ENCODE measurements at places on chromosomes 4 and X.

GRCh38 chr4:94582517-94582916 lies 130.8 kb downstream of the PDLIM5 start:
- no peak for DNase-seq

DNA sequence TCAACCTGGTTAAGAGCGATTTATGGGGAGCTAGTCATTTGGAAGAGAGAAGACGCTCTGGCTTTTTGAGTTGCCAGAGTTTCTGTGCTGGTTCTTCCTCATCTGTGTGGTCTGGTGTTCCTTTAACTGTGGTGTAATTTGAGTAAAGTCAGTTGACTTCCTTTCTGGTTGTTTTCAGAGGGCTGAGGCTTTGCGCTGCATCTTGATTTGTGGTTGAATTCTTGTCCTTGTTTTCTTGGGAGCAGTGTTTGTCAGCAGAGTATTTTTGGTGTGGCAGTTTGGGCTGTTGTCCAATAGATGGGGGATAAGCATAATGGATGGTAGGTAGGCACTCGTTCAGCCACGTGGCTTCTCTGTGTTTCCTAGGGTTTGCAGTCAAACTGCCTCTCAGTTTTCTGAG lies 2143.2 kb upstream of the TENM3 start:
- DNase-seq: no peak

DNA sequence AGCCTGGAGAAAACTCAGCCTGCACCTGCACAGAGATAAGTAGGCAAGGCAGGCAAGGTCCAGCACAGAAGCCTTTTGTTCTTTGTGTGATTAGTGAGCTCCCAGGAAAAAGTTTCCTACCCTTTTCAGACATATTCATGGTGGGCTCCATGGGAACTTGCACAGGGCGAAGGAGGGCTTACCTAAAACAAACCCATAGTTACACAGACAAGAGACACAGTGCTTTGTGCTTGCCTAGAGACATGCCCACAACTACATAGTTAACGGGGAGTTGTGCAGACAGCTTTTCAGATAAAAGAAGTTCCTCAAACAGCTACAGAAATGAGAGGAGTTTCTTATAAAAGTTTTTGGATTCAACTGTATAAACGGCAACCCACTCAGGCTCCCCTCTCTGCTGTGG lies 180.5 kb downstream of the GLUD2 start:
- no peak for DNase-seq

DNA sequence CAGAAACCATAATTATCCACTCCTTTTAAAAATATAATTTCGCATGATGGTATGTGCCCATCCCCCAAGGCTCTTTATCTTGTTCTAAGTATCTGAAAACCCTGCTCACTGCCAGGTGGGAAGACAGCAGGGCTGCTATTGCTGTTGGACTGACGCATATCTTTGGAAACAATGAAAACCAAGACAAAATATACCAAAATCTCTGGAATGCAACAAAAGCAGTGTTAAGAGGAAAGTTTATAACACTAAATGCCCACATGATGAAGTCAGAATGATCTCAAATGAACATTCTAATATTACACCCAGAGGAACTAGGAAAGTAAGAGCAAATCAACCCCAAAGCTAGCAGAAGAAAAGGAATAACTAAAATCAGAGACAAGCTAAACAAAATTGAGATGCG lies 162.0 kb downstream of the FAM47B start:
- no peak for DNase-seq

DNA sequence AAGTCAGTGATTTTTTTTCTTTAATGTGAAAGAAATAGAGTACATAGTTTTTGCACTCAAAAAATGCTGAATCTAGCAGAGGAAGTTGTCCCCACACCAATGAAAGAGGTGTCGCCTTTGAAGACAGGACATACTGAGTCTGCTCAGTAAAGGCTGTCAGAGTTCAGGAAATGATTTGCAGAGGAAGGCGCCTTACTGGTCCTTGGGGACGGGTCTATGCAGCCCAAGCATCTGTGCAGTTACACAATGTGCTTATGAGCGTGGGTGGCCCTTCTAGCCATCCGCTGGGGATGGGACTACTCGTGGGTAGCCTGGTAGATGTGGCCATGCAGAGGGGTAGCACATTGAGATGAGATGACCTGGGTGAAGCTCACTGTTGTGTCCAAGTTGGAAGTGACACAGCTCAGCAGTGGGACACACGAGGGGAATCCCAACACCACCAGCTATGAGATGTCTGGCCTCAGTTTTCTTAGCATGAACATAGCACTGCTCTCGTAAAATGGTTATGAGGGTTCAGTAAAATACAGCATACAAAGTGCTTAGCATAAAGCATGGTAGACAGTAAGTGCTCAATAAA lies 116.5 kb upstream of the RBPJ start:
- no peak for DNase-seq

DNA sequence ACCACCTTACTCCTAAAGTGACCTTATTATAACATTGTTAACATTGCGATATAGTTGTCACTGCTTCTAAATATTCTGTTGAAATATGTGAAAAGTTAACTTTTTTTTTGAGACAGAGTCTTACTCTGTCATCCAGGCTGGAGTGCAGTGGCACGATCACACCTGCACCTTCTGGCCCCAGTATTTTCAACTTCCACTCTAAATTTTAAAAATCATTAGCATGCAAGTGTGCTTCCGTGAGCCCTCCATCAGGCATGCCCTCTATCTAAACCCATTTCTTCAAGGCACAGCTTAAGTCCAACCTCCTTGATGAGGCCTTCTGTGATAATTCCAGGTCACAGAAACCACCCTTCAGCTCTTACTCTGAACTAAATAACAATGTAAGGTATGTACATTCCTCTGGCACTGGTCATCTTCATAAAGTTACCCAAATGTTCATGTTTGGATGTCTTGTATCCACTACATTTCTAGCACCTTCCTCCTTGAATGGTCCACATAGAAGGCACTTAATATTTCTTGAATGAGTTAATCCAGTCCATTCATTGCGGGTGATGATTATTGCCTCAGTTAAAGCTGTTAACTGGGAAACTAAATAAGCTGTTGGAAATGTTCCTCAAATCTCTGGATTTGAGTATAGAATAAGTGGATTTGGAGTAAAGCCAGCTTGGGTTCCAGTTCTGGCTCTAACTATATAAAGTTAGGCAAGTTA lies 38.6 kb upstream of the TMEM131L start:
- DNase-seq: no peak

DNA sequence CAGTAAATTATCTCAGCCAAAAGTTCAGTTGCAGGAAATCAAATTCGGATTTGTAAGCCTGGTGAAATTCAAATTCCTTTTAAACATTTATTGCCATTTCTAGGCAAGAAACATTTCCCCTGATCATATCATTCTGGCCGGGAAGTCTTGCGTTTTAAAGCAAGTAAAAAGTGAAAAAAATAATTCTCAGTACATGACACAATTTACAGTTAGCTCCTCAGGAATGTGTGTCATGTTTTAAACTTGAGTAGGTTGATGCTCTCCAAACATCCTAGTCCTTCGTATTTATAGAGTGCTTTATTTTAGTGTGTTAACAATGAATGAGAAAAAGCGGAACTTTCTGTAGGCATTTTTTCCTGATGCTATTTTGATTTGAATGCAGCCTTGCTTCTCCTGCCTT lies 158.3 kb upstream of the SCML1 start:
- no peak for DNase-seq

- no peak for DNase-seq
Observed at GRCh38 chr4:110190249-110190648, 8.2 kb downstream of the ELOVL6 start.

All from effector memory CD4-positive, alpha-beta T cell (primary cell).